Left hindlimb (tissue), 1 donor: ENCODE measurements at places on chromosomes 7 and 10.

DNA sequence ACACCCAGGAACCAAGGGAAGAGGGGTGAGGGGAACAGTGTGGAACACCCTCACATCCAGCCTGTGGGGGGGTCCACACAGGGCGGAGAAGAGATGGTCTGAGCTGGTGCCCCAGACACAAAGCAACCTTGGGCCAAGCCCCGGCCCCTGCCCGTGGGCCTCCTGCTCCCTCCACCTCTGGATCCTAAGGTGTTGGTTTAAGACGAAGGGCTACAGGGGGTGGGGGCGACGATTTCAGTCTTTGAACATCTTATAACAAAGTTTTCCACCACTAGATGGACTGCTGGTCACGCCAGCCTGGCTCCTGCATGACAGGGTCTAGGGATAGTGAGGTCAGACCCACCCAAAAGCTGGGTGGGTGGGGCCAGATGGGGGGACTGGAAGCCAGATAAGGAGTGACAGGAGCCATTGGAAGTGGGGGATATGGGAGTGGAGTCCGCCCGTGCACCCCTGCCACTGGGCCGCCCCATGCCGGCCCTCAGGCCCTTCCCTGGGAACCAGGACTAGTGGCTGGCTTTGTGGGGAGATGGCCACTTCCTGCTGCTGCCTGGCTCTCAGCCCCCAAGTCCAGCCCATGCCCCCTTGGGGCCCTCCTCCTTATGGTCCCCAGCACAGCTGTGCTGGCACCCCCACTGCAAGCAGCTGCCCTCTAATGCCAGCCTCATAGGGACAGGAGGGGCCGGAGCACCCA lies 98.4 kb downstream of the RGS10 start:
- no peak for DNase-seq

- no peak for DNase-seq
These were observed 181.6 kb upstream of the LRGUK start for GRCh38 chr7:133945497-133945896.

- no peak for DNase-seq
These were observed 242.7 kb upstream of the SEMA3C start for GRCh38 chr7:81161451-81162075.

GRCh38 chr7:155183655-155184054 lies 113.5 kb downstream of the HTR5A start:
- no peak for DNase-seq

- peak; percentile 29 for DNase-seq
These were observed 196.7 kb downstream of the IPMK start for GRCh38 chr10:58070956-58071355.

DNA sequence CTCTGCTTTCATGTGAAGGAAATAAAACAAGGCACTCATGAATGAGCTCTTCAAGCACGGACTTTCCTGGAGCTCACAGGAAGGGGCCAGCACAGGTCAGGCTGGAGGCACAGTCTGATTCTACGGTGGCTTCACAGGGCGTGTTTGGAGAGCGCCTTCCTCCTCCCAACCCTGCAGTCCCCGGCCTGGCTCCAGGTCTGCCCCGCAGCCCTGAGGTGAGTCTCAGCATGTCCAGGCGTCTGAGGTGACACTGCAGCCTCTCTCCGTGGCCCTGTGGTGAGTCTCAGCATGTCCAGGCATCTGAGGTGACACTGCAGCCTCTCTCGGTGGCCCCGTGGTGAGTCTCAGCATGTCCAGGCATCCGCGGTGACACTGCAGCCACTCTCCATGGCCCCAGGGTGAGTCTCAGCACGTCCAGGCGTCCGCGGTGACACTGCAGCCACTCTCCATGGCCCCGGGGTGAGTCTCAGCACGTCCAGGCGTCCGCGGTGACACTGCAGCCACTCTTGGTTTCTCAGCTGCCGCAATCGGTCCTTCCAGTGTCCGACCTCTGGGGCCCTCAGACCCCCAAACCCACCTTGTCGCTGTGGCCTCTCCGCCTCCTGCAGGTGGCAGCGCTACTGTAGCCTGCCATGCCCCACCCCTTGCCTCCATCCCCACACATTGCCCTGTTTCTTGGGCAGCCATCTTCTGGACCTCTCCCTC lies 381.7 kb downstream of the DNAJB6 start:
- DNase-seq: no peak

DNA sequence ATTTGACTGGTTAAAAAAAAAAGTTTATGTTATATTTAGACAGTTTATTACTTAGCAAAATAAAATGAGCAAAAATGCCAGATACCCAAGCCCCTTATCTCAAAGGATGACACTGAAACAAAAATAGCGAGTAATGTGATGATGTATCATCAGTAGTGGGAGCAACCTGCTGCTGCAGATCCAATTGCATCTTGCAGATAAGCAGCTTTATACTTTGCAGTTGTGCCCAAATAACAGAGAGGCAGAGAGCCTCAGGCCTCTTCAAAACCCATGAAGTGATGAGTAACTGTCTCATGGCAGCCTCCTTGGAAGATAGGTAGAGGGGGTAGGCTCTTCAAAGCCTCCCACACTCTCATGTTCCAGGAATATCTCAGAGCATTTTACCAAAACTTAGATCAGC lies 468.2 kb upstream of the LRRTM3 start:
- DNase-seq: no peak

- DNase-seq: no peak
These were observed 56.4 kb downstream of the CDHR3 start for GRCh38 chr7:106019470-106019820.

DNA sequence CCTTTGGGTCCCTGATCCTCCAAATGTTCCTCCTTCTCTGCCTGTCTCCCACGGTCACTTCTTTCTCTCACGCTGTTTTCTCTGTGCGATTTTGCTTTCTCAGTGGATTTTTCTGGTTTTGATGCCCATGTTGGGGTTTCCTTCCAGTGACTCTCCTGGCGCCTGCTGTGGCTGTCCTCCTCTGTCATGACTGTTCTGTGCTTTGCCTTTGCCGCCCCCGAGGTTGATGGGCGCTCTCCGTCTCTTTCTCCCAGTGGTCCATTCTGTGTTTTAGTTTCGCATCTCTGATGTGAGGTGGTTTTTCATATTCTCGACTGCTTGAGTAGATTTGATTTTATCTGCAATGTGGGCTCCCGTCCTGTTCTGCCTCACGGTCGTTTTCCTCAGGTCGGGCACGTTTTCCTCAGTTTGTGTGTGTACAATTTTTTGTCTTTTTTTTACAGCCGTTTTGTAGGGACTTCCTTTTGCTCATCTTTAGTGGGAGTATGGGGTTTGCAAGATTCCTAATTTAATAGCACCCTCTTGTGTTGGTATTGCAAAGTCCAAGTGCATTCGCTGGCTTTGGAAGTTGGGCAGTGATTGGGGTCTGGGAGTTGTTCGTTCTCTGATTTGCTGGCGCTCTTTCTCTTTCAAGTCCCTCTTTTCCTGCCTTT lies 100.0 kb downstream of the INPP5A start:
- peak; percentile 28 for DNase-seq

DNA sequence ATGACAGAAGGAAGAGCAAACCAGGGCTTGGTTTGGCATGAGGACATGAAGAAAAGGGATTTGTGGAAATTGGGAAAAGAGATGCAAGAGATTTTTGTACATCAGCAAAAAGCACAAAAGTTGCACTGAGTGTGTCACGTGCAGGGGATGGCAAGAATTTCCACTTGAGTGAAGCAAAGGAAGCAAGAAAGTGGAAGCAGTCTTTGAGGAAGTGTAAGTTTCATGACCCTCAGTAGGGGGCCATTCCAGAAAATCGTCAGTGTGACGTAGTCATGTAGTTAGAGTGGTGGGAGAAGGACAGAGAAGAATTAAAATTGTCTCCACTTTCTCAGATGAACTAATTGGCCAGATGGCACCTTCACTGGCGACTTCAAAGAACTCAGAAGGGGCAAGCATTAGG lies 123.3 kb upstream of the FZD1 start:
- DNase-seq: no peak

GRCh38 chr10:43427166-43427825 lies 9.6 kb upstream of the ZNF487 start:
- DNase-seq: no peak
